ENCODE measurements at places on chromosomes 6 and 20.

- peak; percentile 40 for DNase-seq
These were observed 4.2 kb downstream of the PRSS16 start for GRCh38 chr6:27251606-27252251.

DNA sequence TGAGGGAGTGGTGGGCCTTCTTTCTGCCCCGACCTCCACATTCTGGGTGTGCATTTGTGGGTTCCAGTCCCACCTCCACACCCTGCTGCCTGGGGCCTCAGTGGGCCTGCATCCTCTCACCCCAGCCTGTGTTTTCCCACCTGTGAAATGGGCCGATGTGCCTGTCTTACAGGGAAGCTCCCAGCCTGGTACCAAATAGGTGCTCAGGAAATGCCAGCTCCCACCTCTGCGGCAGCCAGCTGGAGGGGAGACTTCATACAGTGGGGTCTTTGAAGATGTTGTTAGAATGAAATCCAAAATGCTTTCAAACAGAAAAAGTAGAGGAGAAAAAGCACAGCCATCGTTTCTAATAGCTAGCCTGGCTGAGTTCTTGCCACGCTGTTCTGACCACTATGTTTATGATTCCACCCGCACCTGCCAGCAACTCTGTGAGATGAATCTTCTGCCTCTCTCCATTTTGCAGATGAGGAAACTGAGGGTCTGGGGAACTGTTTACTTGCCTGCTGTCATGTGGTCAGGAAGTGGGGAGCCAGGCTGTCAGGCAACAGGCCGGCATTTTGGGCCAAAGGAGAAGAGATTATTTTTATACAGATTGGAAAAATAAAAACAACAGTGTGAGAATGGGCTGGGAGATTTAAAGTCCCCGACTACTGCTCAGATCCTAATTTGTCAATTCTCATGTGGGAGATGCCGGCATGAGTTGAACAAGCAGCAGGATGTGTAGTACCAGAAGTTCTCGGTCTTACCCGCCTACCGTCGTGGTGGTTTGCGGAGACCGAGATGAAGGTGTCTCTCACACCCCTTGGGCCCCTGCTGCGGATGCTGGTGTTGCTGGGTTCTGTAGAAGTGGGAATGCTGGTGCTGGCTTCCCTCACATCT is 4.6 kb downstream of the TMEM181 start:
- DNase-seq, result no peak

DNA sequence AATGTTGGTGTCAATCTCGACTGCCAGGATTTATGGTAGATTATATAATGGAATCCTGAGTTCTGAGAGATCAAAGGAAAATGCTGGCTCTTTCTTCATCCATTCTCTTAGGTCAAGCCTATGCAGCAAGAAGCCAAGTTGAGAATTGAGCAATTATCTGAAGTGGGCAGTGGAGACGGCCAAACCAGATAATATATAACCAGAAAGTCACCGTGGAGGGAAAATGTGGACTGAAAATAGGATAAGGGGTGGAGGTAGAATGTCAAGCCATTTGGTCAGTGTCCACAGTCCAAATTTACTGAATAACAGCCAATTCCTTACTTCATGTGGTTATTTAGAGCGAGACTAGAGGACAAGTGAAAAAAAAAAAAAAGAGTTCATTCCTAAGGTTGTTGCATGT is 107.8 kb upstream of the ESR1 start:
- DNase-seq, result no peak

DNA sequence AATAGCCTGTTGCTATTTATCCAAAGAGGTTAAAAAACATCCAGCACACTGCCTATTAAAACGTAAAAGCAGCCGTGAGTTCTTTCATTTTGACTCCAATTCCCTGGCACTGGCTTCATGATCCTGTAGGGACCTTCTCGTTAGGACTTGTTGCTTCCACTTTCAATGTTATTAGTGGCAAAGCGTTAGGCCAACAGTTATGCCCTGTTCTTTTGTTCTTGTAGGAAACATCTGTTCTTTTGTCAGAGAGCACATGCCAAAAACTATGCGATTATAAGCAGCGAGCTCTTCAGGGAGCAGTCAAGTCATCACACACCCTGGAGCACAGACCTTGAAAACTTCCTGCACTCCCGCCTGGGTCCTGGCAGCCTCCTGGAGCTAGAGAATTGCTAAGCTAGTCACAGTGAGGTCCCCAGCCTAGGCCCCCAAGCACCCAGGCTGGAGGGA is 609.5 kb upstream of the ARID1B start:
- no peak for DNase-seq

DNA sequence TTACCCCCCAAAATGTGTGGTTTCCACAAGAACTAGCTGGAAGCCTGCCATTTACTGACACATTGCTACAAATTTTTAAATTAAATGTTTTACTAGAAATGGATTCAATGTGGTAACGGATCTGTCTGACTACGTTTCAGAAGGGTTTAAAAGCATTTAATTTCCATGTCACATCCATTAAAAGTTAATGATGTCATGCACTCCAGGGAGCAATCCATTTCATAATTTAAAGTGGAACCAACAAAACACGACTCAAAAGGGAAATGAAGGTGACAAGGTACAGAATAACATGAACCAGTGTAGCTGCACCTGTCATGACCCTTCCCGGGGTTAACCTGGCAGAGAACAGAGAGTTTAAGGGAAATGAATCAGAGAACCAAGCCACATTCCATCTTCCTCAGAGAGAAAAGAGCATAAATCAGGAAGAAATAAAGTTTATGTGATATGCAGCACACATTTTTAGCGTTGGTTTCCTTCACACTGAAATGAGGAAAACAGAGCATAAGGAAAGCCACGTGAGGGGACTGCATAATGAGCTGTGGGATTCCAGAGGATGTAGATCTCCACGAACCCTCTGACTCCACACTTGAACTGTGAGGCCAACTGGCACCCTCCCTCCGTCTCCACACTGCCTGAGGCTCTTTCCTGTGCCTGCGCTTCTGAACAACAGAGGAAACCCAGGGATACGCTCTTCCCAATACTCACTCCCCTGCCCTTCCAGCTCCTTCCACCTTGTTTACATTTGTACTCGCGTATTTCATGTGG is 170.3 kb upstream of the AHI1 start:
- DNase-seq, result no peak

GRCh38 chr6:93083337-93084230 is 335.8 kb downstream of the EPHA7 start:
- no peak for DNase-seq
